ENCODE measurements at places on chromosomes 2 and 18.

GRCh38 chr2:210606001-210606400 is 49.6 kb downstream of the CPS1 start:
- DNase-seq, result no peak

DNA sequence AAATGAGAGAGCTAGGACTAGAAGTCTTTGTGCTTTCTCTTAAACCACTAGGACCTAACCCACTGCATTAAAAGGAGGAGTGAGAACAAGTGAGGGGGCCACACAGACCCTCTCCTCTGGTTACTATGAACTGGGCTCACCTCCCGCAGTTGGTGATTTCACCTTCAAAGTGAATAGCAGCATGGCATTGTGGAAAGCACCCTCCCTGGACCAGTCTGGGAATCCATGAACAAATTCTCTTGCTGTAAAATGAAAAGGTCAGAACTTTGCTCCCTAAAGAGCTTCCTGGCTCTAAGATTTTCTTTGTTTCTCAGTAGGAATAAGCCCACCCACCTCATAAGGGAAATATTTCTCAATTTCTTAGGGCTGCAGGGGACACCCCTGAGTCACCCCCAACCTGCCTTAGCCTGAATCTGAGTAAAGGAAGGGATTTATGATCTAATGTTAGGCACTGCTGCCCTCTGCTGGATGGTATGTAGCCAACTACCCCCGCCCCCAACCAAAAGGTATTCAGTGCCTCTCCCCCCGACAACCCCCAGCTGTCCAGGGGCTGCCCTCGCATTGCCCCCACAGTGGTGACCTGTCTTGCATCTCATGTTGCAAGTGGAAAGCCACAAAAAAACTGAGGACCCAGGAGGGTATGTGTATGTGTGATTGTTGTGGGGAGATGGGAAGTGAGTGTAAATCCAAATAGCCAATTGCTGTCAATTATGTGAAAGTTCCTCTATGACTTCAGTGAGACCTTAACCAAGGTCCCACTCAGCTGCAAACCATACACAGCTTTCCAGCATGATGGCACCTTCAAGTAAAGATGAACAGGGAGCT is 230.9 kb upstream of the SLC14A2 start:
- DNase-seq, result peak; percentile 53

DNA sequence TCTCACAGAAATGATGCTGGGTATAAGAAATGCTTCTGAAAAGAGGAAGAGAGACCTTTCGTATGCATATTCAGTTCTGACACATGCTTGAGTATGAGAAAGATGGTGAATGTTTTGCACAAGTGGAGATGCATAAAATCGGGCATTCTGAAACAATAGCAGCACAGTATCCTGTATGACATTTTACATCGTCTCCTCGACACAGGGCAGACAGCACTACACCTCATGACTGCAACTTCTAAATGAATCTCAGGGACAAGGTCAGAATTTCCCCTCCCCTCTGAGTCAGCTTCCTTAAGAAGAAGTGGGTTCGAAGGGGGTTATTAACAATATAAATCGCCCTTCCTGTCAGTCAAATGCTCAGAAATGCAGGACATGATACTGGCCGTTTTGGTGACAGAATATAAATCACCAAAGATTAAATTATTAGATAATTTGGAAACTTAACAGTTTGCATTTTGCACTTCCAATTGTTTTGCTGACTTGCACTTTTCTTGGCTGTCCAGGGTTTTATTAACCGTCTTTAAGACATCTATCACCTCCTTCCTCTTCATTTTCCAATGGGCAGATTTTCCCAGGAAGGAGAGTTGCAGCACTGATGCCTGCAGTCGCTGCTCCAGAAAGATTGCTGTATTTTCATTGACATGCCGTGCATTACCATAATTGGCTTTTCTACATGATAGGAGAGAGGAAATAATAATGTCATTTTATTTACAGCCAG is 57.2 kb downstream of the TSHZ1 start:
- no peak for DNase-seq

DNA sequence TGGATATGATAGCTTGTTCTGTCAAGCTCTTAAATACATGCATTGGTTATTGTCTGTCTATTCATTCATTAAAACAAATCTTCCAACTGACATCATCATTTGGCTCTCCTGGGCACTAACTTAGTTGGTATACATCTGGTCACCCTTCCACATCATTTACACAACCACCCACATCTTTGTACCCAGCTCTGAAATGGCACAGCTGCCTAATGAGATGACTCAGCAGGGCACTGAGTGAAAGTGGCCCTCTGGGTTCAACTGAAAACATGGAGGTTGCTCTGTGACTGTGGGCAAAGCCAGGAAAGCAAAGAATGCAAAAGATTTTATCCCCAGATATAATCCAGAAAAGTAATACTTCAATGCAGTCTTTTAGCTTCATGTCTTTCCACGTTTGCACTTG is 234.0 kb upstream of the MAP2 start:
- DNase-seq, result no peak

- DNase-seq, result no peak
Measured at GRCh38 chr2:175732531-175732930, 269.5 kb downstream of the LNPK start.

GRCh38 chr18:34976123-34976522 is 65.1 kb upstream of the MAPRE2 start:
- DNase-seq, result no peak

- DNase-seq, result no peak
Measured at GRCh38 chr2:206158563-206159345, 490 bp downstream of the NDUFS1 start.

DNA sequence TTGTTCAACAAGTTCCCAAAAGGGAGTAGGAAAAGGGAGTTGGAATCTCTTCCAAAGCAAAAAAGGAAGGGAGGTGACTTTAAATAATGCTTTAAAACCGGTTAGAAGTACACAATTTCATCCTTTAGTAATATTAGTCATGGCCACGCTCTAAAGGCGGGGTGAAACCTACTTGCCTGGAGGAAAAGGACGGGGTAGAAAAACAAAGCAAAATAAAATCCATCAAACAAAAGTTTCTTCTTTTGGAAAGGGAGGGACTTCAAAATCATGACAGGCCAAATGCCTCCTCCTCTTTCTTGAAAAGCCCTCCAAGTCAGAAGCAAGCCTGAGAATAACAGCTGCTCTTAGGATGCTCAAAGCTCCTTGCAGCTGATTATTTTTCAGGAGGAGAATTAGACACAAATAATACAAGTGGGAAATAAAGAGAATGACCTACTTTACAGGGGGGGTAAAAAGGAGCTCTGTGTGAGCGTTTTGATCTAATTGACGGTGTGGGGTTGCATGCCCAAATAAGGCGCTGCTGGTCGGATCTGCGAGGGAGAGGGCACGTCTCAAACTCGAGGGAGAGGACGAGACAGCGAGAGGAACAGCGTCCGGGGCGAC is 1.8 kb upstream of the NPAS2 start:
- no peak for DNase-seq

DNA sequence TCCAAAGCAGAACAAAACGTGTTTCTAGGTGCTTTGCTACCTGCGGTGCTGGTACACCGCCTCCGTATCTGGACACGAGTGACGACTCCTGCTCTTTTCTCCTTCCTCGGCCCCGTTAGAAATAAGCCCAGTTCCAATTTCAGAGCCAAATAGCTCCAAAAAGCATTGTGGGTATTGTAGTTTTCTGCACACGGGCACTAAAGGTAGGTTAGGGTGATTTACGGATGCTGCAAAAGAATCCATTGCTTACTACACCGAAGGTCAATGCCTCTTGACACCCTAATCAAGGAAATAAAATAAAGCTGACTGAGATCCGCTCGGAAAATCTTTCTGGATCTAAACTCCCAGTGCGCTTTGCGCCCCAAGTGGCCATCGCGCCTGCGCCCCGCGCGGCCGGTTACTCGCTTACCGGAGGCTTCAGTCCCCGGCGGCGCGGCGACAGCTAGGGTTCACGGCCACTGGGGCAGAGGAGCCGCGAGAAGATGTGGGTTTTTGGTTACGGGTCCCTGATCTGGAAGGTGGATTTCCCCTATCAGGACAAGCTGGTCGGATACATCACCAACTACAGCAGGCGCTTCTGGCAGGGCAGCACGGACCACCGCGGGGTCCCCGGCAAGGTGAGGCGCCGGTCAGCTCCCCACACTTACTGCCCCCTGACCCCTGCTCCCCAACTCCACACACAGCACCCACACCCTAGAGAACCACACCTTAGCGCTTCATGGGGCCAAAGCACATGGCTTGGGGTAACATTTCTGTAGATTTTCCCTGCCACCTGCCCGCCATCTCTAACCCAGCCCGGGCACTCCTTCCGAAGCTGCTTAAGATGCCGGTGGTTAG is at the start of gene CHAC2:
TSS of gene CHAC2 (plus strand) at position 400 of the 837 bp plus-strand sequence. CDS start at position 483, 83 bp downstream.
- peak; percentile 89 for DNase-seq

- no peak for DNase-seq
Measured at GRCh38 chr18:47863041-47863440, 67.4 kb downstream of the SMAD2 start.

GRCh38 chr2:231617059-231617926 is 24.6 kb downstream of the TEX44 start:
- DNase-seq, result no peak

- DNase-seq, result no peak
Measured at GRCh38 chr2:232816657-232817056, 40.3 kb upstream of the KCNJ13 start.

GRCh38 chr2:167749016-167749415 is 498.4 kb downstream of the STK39 start:
- DNase-seq, result no peak

DNA sequence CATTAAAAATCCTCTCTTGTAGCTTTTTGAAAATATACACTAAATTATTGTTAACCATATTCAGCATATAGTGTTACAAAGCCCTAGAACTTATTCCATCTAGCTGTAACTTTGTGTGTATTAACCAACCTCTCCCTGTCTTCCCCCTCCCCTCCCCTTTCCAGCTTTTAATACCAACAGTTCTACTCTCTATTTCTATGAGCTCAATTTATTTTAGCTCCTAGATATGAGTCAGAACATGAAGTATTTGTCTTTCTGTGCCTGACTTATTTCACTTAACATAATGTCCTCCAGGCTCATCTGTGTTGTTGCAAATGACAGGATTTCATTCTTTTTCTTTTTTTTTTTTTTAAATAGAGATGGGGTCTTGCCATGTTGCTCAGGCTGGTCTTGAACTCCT is 45.1 kb downstream of the GPD2 start:
- DNase-seq, result no peak

DNA sequence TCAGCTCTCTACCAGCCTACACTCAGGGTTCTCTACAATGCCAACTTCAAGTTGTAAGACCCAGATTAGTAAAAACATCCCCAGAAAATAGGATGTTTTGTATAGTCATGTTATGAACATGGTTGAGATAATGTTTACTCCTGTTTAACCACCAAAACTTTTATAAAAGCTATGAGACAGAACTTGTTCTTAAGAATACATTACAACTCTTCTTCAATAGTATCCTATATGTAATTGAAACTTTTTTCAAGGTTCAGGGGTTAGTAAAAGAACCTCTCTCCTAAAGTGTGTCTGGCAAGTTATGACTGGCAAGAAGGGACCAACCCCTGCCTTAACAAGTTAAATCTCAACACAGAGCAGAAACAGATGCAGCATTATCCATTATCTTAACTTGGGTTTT is 118.8 kb upstream of the STK17B start:
- DNase-seq, result no peak

DNA sequence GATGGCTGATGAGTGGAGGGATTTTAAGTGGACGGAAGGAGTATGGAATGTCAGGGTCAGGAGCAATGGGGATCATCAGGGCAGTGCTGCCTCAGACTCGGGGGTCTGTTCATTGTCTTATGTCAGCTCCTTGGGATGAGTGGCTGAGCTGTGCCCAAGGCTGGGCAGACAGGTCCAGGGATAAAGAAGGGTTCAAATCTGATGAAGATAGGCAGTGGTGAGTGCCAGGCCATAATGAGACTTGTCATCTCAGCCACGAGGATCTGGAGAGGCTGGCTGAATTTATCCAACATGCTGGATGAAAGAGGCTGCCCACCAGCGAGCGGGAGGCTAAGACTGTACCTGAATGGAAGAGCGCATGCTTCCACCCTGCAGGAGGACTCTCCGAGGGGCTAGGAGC is 46.3 kb upstream of the APCDD1 start:
- no peak for DNase-seq

DNA sequence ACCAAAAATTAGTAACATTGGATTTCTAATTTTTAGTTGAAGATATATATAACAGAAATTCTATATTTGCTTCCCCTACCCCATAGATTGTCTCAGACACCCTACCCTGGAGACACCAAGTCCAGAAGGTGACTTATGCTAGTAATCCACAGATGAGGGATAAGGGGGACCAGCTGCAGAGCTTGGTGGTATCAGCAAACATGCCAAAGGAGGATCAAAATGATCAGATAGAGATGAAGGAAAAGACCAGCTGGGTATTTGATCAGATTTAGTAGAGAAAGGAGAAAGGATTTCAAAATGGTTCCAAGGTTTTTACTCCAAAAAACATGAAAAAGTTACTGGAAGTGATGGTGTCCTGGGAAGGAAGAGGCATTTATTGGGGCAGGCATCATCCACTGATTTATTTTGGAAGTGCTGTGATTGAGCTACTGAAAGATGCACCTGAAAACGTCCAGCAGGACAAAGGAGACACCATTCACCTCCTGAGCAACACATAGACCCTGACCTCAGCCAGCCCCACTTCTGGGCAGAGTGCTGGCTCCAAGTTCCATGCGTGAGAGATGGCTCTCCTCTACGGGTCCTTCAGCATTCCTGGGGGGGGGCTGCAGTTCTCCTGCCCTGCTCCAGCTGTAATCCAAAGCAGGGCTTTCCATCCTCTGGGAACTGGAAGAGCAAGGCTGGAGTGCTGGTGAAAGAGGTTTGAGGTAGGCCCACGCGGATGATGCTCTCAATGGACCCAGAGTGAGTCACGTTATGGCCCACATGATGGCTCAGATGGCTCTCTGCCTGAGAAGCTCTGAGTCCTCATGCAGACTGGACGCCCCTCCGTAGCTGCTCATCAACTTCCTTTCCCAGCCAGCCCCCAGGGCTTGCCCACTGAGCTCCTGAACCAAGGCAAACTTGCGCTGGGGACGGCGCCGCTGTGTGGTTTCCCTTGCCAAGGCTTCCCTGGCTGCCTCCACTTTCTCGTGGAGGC is 3.7 kb upstream of the LRRFIP1 start:
- DNase-seq, result no peak

DNA sequence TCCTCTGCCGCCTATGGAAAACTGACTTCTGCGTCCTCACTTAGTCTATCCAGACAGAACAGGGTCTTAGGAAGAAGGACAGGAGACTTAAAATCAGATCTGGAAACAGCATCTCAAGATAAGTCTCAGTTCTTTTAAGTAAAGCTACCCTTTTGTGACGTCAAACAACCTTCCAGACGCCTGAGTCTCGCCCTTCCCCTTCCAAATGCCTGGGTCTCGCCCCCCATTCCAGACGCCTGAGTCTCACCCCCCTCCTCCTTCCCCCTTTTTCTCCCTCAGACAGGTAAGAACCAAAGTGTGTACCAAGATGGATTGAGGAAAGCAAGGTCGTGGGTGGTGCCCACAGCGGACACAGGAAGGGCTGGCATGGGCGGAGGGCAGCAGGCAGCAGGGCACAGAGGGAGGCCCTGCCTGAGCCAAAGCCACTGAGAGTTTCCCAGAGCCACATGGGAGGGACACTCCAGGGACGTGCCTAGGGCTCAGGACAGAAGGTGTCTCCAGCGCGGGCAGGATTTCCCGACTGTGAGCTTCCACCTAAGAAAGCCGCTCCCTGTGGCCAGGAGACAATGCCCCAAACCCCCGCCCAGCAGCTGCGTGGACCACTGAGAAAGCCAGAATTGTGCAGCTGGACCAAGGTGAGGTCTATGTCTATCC is 51.3 kb downstream of the ANKMY1 start:
- DNase-seq, result peak; percentile 19

GRCh38 chr2:68716604-68717304 is 17.9 kb upstream of the ARHGAP25 start:
- no peak for DNase-seq
